ENCODE measurements at places on chromosomes 3 and 15.

DNA sequence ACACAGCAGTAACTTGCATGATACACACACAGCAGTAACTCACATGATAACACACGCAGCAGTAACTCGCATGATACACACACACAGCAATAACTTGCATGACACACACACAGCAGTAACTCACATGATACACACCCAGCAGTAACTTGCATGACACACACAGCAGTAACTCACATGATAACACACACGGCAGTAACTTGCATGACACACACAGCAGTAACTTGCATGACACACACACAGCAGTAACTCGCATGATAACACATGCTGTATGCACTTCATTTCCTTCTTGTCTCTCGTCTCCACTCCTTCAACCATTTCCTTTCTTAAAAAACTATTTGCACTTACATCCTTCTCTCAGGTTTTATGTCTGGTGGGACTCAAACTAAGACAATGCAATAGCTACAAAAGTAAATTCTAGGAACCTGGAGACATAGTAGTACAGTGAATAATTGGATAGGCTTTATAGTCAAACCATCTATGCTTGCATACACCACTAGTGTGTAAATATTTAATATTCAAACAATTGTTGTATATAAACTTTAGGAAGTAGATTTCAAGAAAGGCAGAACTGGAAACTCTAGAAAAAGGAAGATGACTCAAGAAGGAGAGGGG, 130.8 kb downstream of the UACA start:
- no peak for DNase-seq

DNA sequence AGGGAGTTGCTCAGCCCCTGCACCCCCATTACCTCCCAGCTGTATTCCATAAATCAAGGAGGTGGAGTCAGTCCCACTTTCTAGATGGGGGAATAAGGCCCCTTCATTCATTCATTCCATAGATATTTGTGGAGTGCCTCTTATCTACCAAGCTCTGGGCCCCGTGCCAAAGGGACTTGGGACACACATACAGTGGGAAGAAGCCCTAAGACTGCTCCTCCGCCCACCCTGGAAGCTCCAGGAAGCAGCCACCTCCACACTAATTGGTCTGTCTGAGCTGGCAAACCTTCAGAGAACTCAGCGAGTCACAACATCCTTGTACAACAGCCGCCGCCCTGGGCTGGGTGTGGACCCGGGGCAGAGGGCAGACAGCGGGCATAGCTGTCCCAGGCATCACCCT, 6.4 kb downstream of the STRA6 start:
- DNase-seq, result no peak

GRCh38 chr15:77352887-77353286, 67.0 kb downstream of the PEAK1 start:
- DNase-seq, result no peak

DNA sequence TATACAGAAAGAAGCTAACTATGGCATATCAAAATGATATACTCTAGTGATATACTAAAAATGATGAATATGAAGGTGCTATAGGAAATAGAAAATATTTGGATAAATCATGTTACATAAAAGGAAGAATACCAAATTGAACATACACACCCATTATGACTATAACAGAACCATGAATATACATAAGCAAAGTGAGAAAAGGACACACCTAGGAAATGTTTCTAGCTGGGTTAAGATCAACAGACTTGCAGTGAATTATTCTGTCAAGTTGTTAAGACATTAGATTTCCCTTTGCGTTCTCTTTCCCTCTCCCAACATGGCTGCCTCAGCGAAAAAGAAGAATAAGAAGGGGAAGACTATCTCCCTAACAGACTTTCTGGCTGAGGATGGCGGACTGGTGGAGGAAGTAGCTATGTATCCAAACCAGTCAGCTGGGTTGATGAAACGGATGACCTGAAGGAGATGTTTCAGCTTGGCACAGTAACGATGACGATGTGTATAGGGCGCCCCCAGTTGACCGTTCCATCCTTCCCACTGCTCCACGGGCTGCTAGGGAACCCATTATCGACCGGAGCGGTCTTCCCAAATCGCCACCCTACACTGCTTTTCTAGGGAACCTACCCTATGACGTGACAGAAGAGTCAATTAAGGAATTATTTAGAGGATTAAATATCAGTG, 20.2 kb upstream of the PARP14 start:
- DNase-seq, result no peak

All from NCI-H2081 treated with DMSO at 0.1 percent for 48 hours (cell line).